ENCODE measurements at places on chromosomes 16 and 17.

GRCh38 chr16:88317613-88317965 lies 65.2 kb upstream of the ZNF469 start:
- no peak for DNase-seq

- DNase-seq, result peak; percentile 43
Measured at GRCh38 chr16:24255456-24256371, at the start of gene CACNG3. TSS of gene CACNG3 (plus strand) at chr16:24256335. CDS start at chr16:24256755, 420 bp downstream.

GRCh38 chr16:83717814-83718213 lies 90.0 kb upstream of the HSBP1 start:
- no peak for DNase-seq

- no peak for DNase-seq
Measured at GRCh38 chr16:77273815-77274214, 74.6 kb downstream of the SYCE1L start.

DNA sequence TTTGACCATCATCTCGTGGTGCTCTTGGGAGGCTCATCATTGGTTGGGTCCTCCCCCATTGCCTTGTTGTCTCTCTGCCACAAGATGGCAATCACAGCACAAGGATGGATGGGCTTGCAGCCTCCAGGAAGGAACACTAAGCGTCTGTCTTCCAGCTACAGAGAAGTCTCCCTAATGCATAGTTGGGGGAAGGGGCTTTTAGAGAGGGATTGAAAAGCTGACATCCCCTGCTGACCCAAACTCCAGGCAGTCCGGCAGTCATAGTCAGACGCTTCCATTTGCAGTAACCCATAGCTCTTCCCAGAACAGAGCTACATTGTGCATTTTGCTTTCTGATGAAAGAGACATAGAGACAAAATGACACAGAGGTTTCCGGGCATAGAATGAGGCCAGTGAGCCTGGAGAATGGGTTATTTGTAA lies 111.4 kb downstream of the UTP18 start:
- DNase-seq, result no peak

GRCh38 chr17:44079877-44080821 lies 9.6 kb downstream of the G6PC3 start:
- no peak for DNase-seq

DNA sequence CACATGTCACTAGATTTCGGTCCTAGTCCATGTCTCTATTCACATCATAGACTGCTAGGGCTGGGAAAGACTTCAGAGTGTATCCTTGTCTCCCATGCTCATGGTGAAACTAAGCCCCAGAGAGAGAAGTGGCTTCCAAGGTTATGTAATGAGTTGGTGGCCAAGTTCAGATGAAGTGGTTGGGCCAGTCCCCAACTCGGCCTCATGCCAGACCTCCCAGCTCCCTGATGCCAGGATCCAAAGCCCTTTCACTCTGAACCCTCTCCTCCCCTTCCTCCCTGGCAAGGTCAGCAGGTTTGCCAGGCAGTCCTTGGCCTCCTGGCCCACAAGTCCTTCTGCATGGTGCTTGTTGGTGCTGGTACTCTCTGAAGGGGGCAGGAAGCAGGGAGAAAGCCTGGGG lies 189.7 kb downstream of the AXIN2 start:
- no peak for DNase-seq

GRCh38 chr16:49003022-49003421 lies 278.6 kb downstream of the CBLN1 start:
- DNase-seq, result no peak

DNA sequence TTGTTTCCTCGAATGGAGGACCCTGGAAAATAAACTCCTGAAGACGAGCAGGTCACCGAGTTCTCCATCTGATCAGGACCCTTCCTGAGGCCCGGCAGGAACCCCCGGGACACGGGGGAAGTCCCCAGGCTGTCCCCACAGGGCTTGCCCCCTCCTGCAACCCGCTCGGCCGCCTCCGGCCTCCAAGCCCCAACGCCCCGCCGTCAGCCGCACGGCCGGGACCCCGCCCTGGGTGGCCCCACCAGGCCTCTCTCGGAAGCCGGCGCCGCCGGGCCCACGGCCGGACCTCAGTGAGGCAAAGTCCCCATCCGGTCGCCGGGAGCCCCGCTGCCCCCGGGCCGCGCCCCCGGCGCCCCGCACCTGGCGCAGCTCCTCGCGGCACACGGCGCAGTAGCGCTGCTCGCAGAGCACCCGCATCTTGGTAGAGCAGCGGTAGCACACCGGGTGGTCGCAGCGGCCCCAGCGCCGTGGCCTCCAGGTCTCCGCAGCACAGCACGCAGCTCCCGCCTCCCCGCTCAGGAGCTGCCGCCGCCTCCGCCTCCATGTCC lies 383 bp downstream of the ZNF598 start:
- peak; percentile 41 for DNase-seq

GRCh38 chr17:48715496-48716399 lies 6.6 kb downstream of the PRAC1 start:
- DNase-seq, result no peak

GRCh38 chr17:51427856-51428255 lies 167.5 kb downstream of the UTP18 start:
- peak; percentile 66 for DNase-seq

GRCh38 chr16:23207485-23207884 lies 24.9 kb downstream of the SCNN1G start:
- DNase-seq, result no peak

GRCh38 chr17:50518384-50519023 lies 10.3 kb downstream of the MYCBPAP start:
- no peak for DNase-seq

DNA sequence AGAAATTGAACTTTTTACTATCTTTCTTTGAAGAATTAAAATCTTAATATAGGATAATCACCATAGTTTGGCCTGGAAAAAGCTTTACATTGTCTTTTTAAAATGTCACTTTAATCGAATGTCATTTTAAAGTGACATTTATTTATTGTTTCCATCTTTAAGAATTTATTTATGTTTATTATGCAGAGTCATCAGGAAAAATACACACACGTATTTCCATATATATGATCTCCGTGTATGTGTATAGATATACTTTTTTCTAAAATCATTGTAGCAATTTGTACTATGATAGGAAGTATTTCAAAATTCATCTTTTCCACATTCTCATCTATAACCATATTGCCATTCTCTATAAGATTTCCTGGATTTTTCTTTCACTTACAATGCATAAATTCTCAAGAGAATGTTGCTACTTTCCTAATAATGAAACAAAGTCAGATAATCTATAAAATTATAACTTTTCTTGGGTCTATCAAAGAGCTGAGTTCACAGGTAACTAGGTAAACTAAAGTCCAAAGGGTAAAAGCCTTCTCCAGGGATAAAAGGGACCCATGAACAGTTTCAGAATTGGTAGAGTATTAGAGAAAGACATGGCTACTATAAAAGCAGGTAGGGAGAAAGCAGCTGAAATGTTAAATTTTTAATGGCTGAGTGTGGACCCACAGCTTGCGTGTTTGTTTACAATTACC lies 11.9 kb downstream of the ABCA8 start:
- DNase-seq, result no peak

DNA sequence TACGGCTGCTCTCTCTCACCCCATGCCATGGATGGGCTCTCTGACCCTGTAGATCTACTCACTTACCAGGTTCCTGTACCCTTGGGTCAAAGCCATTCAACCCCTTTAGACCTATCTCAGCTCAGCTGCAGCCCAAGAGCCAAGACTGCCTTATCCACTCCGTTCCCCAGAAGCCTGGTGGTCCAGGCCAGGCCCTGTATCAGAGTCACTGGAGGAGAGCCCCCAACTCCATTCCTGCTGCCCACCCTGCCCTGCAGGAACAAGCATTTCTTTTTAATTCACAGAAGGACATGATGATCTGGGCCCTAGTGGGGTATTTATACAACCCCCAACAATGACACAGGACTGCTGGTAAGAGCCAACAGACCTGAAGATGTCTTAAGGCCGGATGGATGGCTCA lies 76.8 kb downstream of the AIPL1 start:
- no peak for DNase-seq

GRCh38 chr17:78000341-78000740 lies 41.8 kb downstream of the TNRC6C start:
- no peak for DNase-seq

DNA sequence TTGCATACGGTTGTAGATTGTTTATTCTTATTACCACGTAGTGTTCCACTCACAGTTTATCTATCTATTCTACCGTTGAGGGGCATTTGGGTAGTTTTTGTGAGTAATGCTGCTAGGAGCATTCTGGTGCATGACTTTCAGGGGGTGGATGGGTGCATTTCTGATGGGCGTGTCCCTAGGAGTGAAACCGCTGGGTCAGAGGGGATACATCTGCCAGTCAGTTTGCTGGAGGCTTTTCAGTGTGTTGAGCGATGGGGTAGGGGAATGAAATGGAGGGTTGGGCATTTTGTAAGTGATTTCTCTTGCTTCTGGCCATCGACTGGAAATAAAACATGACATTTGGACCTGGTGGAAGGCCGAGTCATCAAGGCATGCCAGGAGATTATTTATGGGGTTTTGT lies 17.0 kb upstream of the IRX3 start:
- no peak for DNase-seq

GRCh38 chr17:75063626-75064025 lies 16.6 kb downstream of the KCTD2 start:
- DNase-seq, result no peak

DNA sequence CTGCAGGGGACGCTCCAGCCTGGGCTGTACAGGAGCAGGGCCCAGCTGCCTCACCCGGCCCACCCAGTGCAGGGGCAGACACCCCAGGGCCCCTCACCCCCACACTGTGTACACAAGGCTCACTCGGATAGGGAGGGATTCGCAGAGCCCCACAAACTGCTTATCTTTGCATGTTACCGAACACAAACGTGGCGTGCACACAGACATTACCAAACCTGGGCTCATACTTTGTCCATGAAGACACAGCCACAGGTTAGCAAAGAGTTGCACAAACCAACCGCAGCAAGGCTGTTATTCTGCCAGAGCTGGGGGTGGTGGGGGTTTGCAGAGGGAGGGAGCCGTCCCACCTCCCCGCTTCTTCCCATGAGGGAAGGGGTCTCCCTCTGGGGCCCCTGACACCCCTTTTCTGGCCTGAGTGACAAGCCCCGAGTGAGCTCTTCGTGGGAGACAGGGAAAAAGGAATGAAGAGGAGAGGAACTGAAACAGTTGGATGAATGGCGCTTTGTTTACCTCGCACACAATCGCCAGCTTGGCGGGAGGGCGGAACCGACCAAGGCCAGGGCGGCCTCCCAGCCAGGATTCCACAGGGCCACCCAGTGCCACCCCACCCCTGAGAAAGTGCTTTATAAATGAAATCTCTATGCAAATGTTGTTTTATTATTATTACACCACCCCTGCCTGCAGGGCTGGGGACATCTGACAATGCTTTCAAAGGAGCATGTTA lies 434 bp upstream of the CPSF4L start:
- no peak for DNase-seq

DNA sequence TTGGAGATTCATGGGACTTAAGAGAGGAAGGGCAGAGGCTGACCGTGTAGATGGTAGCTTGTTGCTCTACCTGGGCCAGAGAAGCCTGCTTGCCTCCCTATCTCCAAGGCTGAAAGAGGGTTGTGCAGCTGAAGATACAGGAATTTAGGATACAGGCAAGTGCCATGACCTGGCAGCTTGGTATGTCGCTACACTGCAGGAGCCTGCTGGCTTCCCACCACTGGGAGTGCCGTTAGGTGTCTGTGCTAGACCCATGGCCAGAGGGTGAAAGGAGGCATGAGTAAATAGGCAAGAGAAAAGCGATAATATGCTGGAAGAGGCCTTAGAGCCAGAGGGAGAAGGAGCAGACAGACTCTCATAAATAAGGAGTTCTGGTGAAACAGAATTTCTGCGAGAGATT lies 10.6 kb downstream of the NAA60 start:
- no peak for DNase-seq

GRCh38 chr17:76716146-76716838 lies 5.5 kb upstream of the MXRA7 start:
- DNase-seq, result peak; percentile 53

- DNase-seq, result no peak
Measured at GRCh38 chr16:73010150-73010676, 37.7 kb downstream of the ZFHX3 start.

DNA sequence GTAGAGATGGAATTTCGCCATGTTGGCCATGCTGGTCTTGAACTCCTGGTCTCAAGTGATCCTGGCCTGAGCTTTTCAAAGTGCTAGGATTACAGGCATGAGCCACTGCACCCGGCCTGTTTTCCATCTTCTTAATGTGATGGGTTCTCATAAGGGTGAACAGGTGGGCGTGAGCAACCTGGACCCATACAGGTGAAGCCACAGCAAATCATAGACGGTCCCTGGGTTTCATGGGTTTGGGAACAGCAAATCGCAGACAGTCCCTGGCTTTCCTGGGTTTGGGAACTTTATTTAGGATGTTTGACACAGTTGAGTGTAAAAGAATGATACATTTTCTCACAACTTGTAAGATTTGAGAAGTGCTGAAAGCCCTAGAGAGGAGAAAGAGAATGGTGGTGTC lies 12.9 kb upstream of the MEIOB start:
- no peak for DNase-seq

DNA sequence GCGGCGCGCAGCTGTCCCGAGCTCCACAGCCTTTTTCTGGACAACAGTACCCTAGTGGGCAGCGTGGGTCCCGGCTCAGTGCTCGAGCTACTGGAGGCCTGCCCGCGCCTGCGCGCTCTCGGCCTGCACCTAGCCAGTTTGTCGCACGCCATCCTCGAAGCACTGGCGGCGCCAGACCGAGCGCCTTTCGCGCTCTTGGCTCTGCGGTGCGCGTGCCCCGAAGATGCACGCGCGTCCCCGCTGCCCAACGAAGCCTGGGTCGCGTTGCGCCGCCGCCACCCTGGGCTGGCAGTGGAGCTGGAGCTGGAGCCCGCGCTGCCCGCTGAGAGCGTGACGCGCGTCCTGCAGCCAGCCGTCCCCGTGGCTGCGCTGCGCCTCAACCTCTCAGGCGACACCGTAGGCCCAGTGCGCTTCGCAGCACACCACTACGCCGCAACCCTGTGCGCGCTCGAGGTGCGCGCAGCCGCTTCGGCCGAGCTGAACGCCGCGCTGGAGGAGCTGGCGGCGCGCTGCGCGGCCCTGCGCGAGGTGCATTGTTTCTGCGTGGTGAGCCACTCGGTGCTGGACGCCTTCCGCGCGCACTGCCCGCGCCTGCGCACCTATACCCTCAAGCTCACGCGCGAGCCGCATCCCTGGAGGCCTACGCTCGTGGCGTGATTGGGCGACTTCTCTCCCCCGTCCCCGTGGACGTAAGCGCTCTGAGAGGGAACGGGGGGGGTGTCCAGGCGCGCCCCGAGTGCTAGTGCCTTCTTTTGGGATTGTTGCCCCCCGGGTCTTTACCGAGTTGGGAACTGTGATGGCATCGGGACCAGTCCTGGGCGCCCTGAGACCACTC lies 1.2 kb upstream of the HSF4 start:
- DNase-seq, result peak; percentile 59

- DNase-seq, result no peak
Measured at GRCh38 chr17:80286638-80286960, 25.9 kb downstream of the RNF213 start.

DNA sequence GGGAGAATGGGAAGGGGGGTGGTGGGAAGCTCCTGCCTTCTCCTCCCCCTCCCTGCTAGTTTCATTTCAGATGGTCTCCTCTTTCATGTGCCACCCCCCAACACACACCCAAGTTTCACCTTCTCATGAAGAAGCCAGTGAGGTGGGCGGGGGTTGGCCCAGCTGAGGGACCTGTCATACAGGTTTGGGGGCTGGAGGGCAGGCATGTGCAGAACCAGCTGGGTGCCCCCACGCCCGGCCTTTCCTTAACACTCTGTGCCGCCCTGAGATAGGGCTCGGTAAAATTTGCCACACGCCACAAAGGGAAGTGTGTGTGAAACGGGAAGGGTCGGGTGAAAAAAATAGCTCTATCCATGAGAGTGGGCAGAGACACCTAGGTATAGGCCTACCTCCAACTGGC lies 57.4 kb downstream of the PIPOX start:
- no peak for DNase-seq

- DNase-seq, result no peak
Measured at GRCh38 chr17:33500151-33500550, 207.1 kb upstream of the ASIC2 start.

- DNase-seq, result no peak
Measured at GRCh38 chr17:43667947-43668348, 6.2 kb upstream of the MEOX1 start.

Data from activated T-cell treated with anti-CD3 and anti-CD28 coated beads, Interleukin-2, amount 50 U/mL, for 1 hour (primary cell).